ENCODE measurements at places on chromosomes 7 and 10. TPM values are rescaled to one million over a fixed set of nuclear protein-coding genes. Genes with fewer than 3 reads are reported as not detected.

DNA sequence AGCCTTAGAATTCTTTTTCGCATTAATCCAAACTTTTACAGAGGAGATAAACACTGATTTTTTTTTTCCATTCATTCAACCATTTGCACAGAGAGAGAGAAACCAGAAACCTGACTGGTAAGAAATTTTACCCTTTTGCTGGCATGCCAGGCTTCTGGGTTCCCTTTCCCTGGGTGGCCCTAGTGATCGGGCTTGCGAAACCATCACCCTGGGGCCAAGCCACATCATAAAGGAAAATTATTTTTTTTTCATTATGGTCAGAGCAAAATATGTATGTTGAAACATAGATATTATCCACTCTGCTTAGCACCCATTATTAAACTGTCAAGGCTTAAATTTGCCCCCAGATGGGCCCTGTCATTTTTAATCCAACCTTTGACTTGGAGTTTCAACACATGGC lies 55.4 kb upstream of the INHBA start:
- no peak for DNase-seq
- no peak overlapping the region for H3K4me3 ChIP-seq
- H3K27me3 ChIP-seq: no peaks in the 10 kb centered on the region
- H3K36me3 ChIP-seq: no peaks in the 10 kb centered on the region

DNA sequence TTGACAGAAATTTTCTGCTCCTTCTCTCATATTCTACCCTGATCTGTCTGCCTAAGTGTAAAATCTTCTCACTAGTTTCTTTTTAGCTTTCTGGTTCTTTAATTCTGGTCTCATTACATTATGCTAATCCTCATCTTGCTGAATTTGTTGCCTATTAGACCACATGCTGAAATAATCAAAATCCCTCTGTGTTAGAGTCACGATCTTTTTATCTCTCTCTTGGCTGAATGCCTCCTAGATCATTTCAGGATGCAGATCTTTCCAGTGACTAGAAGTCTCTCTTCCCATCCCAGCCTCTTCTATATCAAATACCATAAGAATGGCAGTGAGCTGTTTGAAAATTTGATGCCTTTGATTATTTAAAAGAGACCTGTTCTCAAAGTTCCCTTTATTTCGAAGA lies 661.9 kb downstream of the SORCS1 start:
- no peak overlapping the region for H3K4me3 ChIP-seq
- no peak overlapping the region for H3K27ac ChIP-seq
- H3K4me1 ChIP-seq: no peaks in the 10 kb centered on the region
- H3K27me3 ChIP-seq: no peaks in the 10 kb centered on the region
- DNase-seq: no peak

- H3K27me3 ChIP-seq: no peaks in the 10 kb centered on the region
- no peaks in the 10 kb centered on the region for H3K36me3 ChIP-seq
- no peaks in the 10 kb centered on the region for H3K4me1 ChIP-seq
- no peak overlapping the region for H3K27ac ChIP-seq
Observed at GRCh38 chr10:88670497-88670896, 6.3 kb downstream of the LIPF start.

DNA sequence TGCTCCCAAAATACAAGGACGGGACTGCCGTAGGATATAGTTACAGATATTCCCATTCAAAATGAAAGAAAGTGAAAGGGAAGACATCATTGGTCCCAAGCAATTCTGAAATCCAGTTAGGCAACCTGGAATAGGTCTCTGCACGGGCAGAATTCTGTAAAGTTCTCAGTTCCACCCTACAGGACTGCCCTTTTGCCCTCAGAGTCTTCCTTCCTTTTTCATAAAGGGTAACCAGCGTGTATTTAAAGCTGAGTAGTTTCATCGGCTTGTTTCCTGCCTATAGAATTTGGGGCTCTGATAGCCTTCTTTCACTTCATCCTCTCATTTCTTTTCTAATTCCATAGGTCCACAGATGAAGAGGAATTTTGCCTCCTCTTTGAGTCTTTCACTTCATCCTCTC lies 20.0 kb downstream of the COPG2 start:
- no peaks in the 10 kb centered on the region for H3K27me3 ChIP-seq
- peaks cover 5% of the 10 kb centered on the region for H3K36me3 ChIP-seq
- no peak for DNase-seq
- H3K27ac ChIP-seq: no peak overlapping the region
- no peaks in the 10 kb centered on the region for H3K4me1 ChIP-seq

DNA sequence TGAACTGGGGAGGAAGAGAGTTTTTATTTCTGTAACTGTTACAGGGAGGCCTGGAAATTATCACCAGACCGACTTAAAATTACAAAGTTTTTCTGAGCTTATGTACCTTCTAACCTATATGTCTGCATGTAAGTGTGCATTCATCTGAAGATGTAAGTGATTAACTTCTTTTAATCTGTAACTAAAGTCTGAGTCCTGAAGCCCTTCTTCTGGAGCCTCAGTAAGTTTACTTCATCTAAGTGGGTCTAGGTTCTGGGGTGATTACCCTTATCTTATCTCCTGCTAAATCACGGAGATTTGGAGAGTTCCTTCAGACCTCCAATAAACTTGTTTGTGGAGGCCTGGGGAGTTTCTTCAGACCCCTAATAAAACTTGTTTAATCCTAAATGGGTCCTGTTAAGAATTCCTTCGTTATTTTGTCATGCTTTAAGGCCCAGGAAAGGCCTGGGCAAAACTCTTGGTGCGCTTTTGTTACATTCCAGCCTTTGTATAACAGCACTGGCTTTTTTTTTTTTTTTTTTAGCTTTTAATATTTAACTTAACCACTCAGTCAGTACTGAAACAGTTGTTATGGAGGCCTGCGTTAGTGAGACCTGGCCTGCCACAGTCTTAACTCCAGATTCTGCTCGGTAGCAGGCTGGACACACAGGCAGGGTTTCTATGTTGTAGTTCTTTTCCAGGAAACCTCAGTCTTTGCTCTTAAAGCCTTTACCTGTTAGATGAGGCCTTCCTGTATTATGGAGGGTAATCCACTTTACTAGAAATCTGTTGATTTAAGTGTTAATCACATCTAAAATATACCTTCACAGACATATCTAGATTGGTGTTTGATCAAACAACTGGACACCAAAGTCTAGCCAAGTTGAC lies 33.0 kb downstream of the TPST1 start:
- H3K36me3 ChIP-seq: no peaks in the 10 kb centered on the region
- H3K4me1 ChIP-seq: no peaks in the 10 kb centered on the region
- no peaks in the 10 kb centered on the region for H3K27me3 ChIP-seq
- no peak for DNase-seq
- no peak overlapping the region for H3K27ac ChIP-seq
- no peak overlapping the region for H3K4me3 ChIP-seq

GRCh38 chr7:37323966-37324365 lies 124.7 kb downstream of the ELMO1 start:
- no peaks in the 10 kb centered on the region for H3K27me3 ChIP-seq
- H3K4me1 ChIP-seq: peaks cover 10% of the 10 kb centered on the region
- no peak for DNase-seq
- H3K4me3 ChIP-seq: no peak overlapping the region
- H3K36me3 ChIP-seq: no peaks in the 10 kb centered on the region

- peaks cover 10% of the 10 kb centered on the region for H3K4me1 ChIP-seq
- H3K27me3 ChIP-seq: no peaks in the 10 kb centered on the region
- H3K36me3 ChIP-seq: peaks cover 44% of the 10 kb centered on the region
- DNase-seq: no peak
Observed at GRCh38 chr7:32871624-32872371, 19.8 kb downstream of the KBTBD2 start.

DNA sequence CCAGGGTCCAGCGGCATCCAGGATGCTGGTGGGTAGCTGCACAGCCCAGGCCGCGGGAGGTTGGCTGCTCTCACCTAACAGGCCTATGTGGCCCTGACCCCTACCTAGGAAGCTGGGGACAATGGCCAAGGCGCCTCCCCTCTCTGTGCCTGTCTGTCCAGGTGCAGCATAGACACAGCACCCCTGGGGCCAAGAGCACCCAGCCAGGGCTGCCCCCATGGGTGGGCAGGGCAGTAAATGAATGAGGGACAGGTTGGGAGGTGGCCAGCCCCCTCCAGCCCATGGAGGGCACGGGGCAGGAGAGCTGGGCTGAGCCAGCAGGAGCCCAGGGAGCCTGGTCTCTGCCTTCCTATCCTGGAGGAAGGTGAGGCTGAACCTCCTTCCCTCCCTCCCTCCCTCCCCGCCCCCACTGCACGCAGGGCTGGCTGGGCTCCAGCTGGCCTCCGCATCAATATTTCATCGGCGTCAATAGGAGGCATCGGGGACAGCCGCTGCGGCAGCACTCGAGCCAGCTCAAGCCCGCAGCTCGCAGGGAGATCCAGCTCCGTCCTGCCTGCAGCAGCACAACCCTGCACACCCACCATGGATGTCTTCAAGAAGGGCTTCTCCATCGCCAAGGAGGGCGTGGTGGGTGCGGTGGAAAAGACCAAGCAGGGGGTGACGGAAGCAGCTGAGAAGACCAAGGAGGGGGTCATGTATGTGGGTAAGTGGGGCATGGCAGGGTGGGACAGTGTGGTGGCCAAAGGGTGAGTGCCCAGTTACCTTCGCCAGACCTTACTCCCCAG lies at the start of gene SNCG:
SNCG (plus strand) TSS at position 484 of the 785 bp plus-strand sequence; CDS start at position 583, 99 bp downstream.
- no peak within 1 kb of the TSS for H3K4me3 ChIP-seq
- peak within 1 kb of the TSS; percentile 9 for H3K27ac ChIP-seq
- H3K4me1 ChIP-seq: no peaks in the 10 kb centered on the region
- DNase-seq: no peak

DNA sequence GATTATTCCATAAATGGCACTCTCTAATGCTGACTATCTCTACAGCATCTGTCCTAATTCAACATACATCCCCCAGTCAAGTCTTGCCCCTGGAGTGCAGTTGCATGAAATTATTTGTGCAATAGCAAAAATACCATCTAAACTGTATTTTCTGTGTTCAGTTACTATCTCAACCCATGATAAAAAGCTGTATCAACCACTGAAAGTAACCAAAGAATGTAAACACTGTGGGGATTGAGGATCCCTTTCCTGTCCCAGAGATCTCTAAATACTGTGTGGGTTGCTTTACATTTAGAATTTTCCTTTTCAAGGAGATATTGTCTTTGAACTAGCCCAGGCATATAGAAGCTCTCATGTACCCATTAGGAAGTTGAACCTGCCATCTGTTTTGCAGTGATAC lies 23.9 kb upstream of the DGKI start:
- no peak overlapping the region for H3K4me3 ChIP-seq
- no peak for DNase-seq
- no peaks in the 10 kb centered on the region for H3K27me3 ChIP-seq
- no peaks in the 10 kb centered on the region for H3K36me3 ChIP-seq

GRCh38 chr7:147885869-147886268 lies 704.7 kb upstream of the C7orf33 start:
- H3K27me3 ChIP-seq: no peaks in the 10 kb centered on the region

- H3K4me1 ChIP-seq: no peaks in the 10 kb centered on the region
- no peak overlapping the region for H3K4me3 ChIP-seq
- DNase-seq: no peak
- H3K27me3 ChIP-seq: no peaks in the 10 kb centered on the region
- no peak overlapping the region for H3K27ac ChIP-seq
- H3K36me3 ChIP-seq: no peaks in the 10 kb centered on the region
Observed at GRCh38 chr7:15737601-15738000, 51.1 kb upstream of the MEOX2 start.

The OR6B1 gene
- not detected for total RNA-seq

The PRKG1 gene
- not detected for total RNA-seq

Data from CD8-positive, alpha-beta memory T cell (primary cell).